Spinal cord (tissue), 10 donors: ENCODE measurements at places on chromosomes 2 and 18. TPM values are rescaled to one million over a fixed set of nuclear protein-coding genes. Genes with fewer than 3 reads are reported as not detected.

Gene PLGLB1
- 12.9 TPM for polyA plus RNA-seq

Gene IL1R2
- not detected for polyA plus RNA-seq

Gene LRRC30
- not detected for polyA plus RNA-seq

Gene RGPD4
- polyA plus RNA-seq = 0.14 TPM

Gene RANBP2
- polyA plus RNA-seq = 23.7 TPM

GRCh38 chr2:207458582-207458981, 71.2 kb upstream of the CREB1 start:
- no peak for DNase-seq
- H3K4me3 ChIP-seq = no peak overlapping the region
- H3K27me3 ChIP-seq = no peaks in the 10 kb centered on the region
- H3K4me1 ChIP-seq = no peaks in the 10 kb centered on the region
- H3K27ac ChIP-seq = no peak overlapping the region

- no peaks in the 10 kb centered on the region for H3K36me3 ChIP-seq
- DNase-seq = no peak
- no peak overlapping the region for H3K4me3 ChIP-seq
- no peak overlapping the region for H3K27ac ChIP-seq
- peaks cover 20% of the 10 kb centered on the region for H3K4me1 ChIP-seq
Observed at GRCh38 chr18:36636237-36636817, 192.5 kb downstream of the TPGS2 start.

DNA sequence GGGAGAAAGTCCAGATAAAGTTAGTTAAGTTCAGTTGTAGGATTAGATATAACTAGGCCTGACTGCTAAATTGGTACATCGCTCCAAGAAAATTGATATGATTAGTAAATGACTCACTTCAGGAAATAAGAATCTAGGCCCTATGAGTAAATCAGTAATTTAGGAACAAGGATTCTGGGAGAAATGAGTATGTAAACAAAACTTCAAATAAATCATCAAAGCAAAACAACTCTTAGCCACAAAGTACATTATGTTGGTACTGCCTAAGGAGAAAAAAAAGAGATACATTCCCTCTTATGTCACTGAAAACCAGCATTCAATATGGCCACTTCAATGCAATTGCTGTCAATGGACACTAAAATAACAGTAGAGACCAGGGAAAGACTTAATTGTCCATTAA, 529.1 kb downstream of the ZNF804A start:
- H3K27me3 ChIP-seq = no peaks in the 10 kb centered on the region
- no peaks in the 10 kb centered on the region for H3K36me3 ChIP-seq
- H3K4me3 ChIP-seq = no peak overlapping the region
- no peak for DNase-seq
- no peak overlapping the region for H3K27ac ChIP-seq

DNA sequence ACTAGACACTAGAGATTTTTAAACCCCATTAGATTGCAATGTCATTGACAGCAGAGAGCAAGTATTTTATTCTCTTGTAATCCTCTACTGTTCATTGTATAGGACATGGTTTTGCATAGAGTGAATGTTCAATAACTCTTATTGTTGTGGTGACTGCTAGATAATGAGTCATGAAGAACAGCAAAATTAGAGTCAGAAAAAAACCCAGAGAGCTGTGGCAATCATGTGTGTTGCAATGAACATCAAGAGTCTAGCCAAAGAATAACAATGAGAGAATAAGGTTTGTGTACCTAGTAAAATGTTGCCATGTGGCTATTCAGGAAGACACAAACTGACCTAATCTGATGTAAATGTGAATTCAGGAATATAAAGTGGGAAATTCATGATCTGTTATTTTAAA, 684.0 kb downstream of the DSC3 start:
- H3K27me3 ChIP-seq = no peaks in the 10 kb centered on the region
- no peak overlapping the region for H3K27ac ChIP-seq
- H3K4me3 ChIP-seq = no peak overlapping the region
- peak; percentile 6 for DNase-seq
- no peaks in the 10 kb centered on the region for H3K36me3 ChIP-seq
- no peaks in the 10 kb centered on the region for H3K4me1 ChIP-seq

DNA sequence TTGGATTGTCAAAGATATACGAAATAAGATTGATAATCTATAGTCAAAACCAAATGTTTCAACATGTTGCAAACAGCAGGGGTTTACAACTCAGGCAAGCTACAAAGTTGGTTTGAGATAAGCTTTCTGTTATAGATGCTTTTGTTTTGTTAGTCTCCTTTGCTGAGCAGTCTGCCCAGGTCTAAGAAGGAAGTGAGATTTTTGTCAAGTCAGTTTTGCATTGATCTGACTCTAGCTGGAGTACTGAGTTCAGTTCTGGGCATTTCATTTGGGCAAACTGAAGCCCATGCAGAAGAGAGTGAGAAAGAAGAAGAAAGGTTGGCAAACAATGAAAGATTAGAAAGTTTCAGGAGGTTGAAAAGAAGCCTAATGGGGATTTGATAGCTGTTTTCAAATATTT, 983.0 kb upstream of the SLC39A10 start:
- no peak overlapping the region for H3K27ac ChIP-seq
- no peaks in the 10 kb centered on the region for H3K4me1 ChIP-seq
- DNase-seq = no peak
- H3K36me3 ChIP-seq = no peaks in the 10 kb centered on the region
- no peak overlapping the region for H3K4me3 ChIP-seq
